B cell (primary cell): ENCODE measurements at places on chromosomes 3 and 15. TPM values are rescaled to one million over a fixed set of nuclear protein-coding genes. Genes with fewer than 3 reads are reported as not detected.

DNA sequence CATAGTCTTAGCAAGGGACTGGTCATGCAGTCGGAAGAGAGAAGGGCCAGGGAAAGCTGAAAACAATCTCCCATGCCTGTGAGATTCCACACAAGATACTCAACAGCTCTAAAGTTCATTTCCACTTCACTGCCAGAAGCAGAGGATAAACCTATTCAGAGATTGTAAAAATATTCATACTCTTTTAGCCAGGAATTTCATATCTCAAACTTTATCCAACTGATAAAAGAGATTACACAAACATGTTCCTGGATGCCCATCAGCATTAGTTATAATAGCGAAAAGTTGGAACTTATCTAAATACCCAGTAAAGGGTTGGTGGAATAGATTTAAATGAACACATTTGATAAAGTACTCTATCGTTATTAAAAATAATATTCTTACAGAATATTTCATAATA lies 75.2 kb upstream of the ARHGEF3 start:
- no peaks in the 10 kb centered on the region for H3K27me3 ChIP-seq
- no peak overlapping the region for H3K27ac ChIP-seq
- no peak for DNase-seq
- no peaks in the 10 kb centered on the region for H3K4me1 ChIP-seq
- H3K4me3 ChIP-seq = no peak overlapping the region

WNT7A gene
- not detected in 2 replicates for total RNA-seq

DNA sequence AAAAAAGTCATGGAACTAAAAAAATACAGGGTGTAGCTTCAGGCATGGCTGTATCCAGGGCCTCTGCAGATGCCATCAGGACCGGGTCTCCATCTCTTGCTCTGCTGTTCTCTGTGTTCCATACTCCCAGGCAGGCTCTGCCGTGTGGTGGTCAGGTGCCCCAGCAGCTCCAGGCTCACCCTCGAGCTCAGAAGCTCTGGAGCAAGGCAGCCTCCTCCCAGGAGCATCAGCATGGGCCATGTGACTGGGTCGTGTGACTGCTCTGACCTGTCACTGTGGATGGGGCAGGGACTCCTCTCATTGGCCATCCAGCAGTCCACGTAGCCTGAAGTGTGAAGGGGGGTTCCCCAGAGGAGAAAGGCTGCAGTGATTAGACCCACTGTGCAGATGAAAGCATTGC lies 8.5 kb downstream of the FBLN2 start:
- peaks cover 15% of the 10 kb centered on the region for H3K4me1 ChIP-seq
- no peaks in the 10 kb centered on the region for H3K27me3 ChIP-seq
- H3K36me3 ChIP-seq = no peaks in the 10 kb centered on the region
- H3K4me3 ChIP-seq = no peak overlapping the region

DNA sequence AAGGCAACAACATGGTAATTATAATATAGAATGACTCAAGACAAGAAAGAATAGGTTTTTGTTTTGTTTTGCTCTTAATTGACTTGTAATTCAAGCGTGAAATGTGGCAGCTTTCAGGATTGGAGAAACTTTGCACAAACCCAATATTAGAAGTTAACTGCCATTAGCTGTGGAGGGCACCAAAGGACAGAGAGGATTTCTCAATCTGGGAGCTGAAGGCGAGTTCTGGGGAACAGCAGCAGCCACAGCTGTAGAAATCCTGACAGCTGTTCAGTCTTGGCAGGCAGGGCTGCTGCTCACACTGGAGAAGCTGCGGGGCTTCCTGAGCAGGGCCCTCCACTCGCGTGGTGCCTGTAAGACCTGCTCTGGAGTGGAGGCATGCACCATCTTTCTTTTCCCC lies 182.2 kb upstream of the IL12A start:
- H3K4me1 ChIP-seq = no peaks in the 10 kb centered on the region
- no peak overlapping the region for H3K27ac ChIP-seq
- H3K27me3 ChIP-seq = no peaks in the 10 kb centered on the region
- H3K4me3 ChIP-seq = no peak overlapping the region
- no peaks in the 10 kb centered on the region for H3K36me3 ChIP-seq

ZNF385D gene
- not detected in 2 replicates for total RNA-seq

DNA sequence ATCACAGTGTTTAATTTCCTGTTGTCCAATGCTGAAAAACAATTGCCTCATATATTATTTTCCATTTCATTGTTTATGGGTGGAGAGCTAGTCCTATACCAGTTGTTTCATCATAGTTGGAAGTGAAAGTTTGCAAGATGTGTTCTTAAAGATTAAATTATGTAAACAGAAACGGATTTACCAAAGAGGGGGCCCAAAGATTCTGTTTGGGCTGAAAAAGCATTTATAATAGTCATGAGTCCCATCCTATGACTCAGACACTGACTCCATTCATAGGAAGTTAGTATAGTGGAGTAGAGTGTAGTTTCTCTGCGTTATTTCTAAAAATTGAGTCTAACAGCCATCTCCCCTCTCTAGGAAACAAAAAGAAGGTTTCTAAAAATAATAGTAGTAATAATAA lies 24.3 kb downstream of the NFKBIZ start:
- no peaks in the 10 kb centered on the region for H3K36me3 ChIP-seq
- H3K27me3 ChIP-seq = no peaks in the 10 kb centered on the region
- H3K4me3 ChIP-seq = no peak overlapping the region

DNA sequence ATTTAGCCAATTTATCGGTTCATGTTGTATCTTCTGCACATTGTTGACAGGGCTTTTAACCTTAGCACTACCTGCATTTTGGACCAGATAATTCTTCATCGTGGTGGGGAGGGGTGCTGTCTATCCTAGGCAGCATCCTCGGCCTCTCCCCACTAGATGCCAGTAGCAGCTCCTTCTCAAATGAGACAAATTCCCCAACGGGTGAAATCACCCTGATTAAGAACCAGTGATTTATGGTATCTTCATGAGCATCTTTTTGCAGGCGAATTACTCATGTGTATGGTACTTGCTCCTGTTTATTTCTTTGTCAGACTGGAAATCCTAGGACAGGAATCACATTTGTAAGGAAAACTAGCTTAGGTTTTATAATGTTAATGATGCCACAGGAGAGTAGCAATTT lies 68.0 kb downstream of the C3orf70 start:
- no peaks in the 10 kb centered on the region for H3K4me1 ChIP-seq
- H3K27me3 ChIP-seq = no peaks in the 10 kb centered on the region
- H3K27ac ChIP-seq = no peak overlapping the region
- H3K4me3 ChIP-seq = no peak overlapping the region

DNA sequence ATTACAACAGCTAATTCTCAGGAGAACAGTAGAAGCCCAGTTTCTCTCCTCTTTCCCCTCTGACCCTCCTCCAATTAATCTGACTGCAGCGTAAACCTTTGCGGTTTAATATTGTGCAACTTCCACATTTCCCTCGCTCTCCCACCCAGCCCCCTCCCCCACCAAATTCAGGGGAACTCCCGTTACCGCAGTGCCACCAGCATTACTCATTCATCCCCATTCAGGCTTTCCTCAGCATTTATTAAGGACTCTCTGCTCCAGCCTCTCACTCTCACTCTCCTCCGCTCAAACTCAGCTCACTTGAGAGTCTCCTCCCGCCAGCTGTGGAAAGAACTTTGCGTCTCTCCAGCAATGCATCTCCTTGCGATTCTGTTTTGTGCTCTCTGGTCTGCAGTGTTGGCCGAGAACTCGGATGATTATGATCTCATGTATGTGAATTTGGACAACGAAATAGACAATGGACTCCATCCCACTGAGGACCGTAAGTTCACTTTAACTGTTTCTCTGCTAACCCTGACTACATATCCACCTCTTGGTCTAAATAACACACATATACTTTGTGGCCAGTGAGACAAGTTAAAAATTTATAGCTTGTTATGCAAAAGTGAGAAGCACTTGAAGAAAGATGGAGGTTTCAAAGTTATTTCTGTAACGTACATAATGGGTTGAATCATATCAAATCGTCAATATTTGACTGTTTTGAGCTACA lies at the start of gene PTX3:
Gene PTX3 (plus strand): TSS at position 268 of the 709 bp plus-strand sequence. CDS start 84 bp downstream, at position 352.
- no peak within 1 kb of the TSS for H3K27ac ChIP-seq
- H3K36me3 ChIP-seq = no peaks in the 10 kb centered on the region
- peaks cover 12% of the 10 kb centered on the region for H3K4me1 ChIP-seq
- no peak for DNase-seq
- H3K4me3 ChIP-seq = peak within 1 kb of the TSS; percentile 28
- H3K27me3 ChIP-seq = peaks cover 10% of the 10 kb centered on the region

DNA sequence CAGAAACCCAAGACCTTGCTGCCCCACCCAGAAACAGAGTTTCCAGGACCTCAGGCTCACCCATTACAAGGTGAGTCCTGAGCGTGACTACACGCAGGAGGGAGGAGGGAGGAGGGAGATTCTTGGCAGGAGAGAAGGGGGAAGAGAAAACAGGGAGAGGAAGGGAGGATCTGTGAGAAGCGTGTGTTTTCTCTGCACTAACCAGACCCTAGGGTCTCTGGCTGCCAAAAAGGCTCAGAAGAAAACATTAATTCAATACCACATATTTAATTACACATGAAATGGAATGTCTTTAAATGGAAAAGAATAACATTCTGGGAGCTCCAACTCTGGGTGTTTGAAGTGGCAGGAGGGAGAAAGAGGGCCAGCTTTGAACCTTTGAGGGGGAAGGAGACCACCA lies 309.0 kb downstream of the NTRK3 start:
- H3K27ac ChIP-seq = no peak overlapping the region
- no peak for DNase-seq
- H3K36me3 ChIP-seq = no peaks in the 10 kb centered on the region
- no peaks in the 10 kb centered on the region for H3K4me1 ChIP-seq
- no peaks in the 10 kb centered on the region for H3K27me3 ChIP-seq
- H3K4me3 ChIP-seq = no peak overlapping the region

DNA sequence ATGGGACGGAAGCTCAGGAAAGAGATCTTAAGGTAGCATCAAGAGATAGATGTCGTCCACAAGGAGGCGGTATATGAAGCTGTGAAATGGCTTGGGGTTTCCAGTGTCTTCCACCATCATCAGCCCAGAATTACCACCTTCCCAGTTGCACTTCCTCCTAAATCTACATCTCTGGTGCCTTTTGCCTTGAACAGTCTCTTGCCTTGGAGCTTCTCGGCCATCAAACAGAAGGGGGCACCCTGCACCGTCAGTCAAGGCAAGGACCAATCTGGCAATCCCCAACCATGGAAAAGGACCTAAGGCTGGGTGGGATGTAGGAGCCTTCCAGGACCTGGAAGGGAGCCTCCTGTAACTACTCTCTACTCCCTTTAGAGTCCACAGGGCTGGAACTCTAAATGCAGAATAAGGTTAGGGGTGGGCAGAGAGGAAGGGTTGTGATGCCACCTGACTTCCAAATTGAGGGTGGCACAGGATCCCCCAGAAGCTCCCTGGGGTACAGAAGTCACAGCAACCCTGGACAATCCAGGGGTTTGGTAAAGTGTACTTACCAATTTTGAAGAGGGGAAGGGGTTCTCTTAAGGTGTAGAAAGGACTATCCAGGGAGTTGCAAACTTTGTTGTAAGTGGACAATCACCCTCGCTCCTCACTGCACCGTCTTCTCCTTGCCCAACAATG lies 1.0 kb upstream of the RYR3 start:
- peaks cover 23% of the 10 kb centered on the region for H3K27me3 ChIP-seq
- H3K4me3 ChIP-seq = no peak overlapping the region
- no peaks in the 10 kb centered on the region for H3K4me1 ChIP-seq
- H3K36me3 ChIP-seq = no peaks in the 10 kb centered on the region
- H3K27ac ChIP-seq = no peak overlapping the region
- DNase-seq = no peak

- H3K4me1 ChIP-seq = no peaks in the 10 kb centered on the region
- DNase-seq = no peak
- H3K4me3 ChIP-seq = no peak overlapping the region
- no peak overlapping the region for H3K27ac ChIP-seq
- no peaks in the 10 kb centered on the region for H3K27me3 ChIP-seq
- no peaks in the 10 kb centered on the region for H3K36me3 ChIP-seq
Measured at GRCh38 chr3:42704136-42704841, 1.7 kb upstream of the HHATL start.

- no peak overlapping the region for H3K4me3 ChIP-seq
- DNase-seq = no peak
- H3K4me1 ChIP-seq = no peaks in the 10 kb centered on the region
- H3K27ac ChIP-seq = no peak overlapping the region
- peaks cover 16% of the 10 kb centered on the region for H3K27me3 ChIP-seq
- no peaks in the 10 kb centered on the region for H3K36me3 ChIP-seq
Measured at GRCh38 chr3:53729159-53729558, 117.1 kb downstream of the CHDH start.

XIRP1 gene
- total RNA-seq = not detected in 2 replicates

DNA sequence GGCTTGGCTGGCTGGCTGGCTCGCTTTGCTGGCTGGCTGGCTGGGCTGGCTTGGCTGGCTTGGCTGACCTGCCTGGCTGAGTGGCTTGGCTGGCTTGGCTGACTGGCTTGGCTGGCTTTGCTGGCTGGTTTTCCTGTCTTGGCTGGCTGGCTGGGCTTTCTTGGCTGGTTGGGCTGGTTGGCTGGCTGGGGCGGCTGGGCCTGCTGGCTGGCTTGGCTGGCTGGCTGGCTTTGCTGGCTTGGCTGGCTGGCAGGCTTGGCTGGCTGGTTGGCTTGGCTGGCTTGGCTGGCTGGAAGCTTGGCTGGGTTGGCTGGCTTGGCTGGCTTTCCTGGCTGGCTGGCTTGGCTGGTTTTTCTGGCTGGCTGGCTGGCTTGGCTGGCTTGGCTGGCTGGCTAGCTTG lies 435.6 kb downstream of the GOLGA6L6 start:
- H3K4me3 ChIP-seq = no peak overlapping the region
- DNase-seq = no peak

DNA sequence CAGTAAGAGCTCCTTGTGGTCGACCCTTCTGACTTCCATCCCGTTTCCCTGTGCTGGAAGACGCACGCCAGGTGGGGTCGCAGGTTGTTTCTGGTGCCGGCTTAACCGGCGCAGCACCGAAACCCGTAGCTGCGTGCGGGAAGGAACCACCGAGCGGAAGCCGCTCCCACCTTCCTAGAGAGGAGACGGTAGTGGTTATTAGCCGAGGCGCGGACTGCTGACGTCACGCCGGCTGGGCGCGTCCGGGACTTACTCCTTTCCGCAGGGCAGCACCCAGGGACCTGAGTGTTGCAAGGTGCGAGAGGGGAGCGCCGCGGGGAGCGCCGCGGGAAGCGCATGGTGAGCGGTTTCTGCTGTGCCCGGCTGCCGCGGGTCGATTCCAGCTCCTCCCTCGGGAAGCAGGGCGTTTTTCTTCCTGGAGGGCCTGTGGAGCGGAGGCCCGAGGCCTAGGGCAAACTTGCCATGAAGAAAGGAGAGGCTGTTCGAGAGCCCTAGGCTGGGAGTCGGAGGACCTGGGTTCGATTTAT lies at the start of gene ZNF501:
Gene ZNF501 (plus strand): TSS at position 252 of the 527 bp plus-strand sequence. CDS start 4,787 bp downstream, outside the sequence.
- H3K4me1 ChIP-seq = peaks cover 12% of the 10 kb centered on the region
- peaks cover 28% of the 10 kb centered on the region for H3K36me3 ChIP-seq
- peak within 1 kb of the TSS; percentile 78 for H3K4me3 ChIP-seq
- peak within 1 kb of the TSS; percentile 32 for H3K27ac ChIP-seq
- H3K27me3 ChIP-seq = no peaks in the 10 kb centered on the region

- H3K27me3 ChIP-seq = no peaks in the 10 kb centered on the region
- DNase-seq = no peak
- H3K36me3 ChIP-seq = no peaks in the 10 kb centered on the region
- no peak overlapping the region for H3K4me3 ChIP-seq
- no peak overlapping the region for H3K27ac ChIP-seq
Measured at GRCh38 chr3:174821477-174821876, 37.7 kb upstream of the NAALADL2 start.
